ENCODE measurements at places on chromosomes 4 and X.

DNA sequence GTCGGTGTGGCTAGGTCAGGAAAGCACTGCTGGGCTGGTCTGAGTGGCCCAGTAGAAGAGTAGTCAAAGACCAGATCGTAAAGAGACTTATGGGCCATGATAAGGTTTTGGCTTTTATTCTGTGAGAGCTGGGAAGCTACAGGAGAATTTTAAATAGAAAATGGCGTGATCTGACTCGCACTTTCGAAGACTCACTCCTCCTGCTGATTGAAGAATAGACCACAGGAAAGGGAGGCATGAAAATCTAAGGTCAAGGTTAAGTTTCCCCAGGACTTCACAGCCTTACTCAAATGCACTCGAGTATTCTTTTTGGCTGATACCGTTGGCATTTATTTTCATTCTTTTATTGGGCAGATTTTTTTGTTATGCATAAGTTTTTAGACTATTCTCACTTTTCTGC is 231.4 kb upstream of the ANKRD50 start:
- no peak for DNase-seq

DNA sequence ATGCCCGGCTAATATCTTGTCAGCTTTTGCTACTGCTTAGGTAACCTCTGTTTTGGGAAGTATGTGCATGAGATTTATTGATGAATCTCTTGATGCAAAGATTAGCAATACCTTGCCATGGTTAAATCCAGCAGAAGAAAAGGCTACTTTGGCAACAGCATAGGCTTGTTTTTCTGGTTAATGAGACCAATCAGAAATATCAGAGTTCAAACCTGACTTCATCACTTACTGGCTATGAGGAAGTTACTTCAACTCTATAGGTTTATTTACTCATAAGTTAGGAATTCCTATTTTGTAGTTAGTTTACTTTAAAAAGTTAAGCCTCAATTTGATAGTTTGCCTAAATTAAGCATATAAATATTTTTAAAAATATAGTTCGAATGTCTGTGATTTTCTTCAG is 93.1 kb downstream of the PDLIM5 start:
- no peak for DNase-seq

- DNase-seq = peak; percentile 1
Observed at GRCh38 chr4:11912886-11913285, 484.2 kb upstream of the HS3ST1 start.

DNA sequence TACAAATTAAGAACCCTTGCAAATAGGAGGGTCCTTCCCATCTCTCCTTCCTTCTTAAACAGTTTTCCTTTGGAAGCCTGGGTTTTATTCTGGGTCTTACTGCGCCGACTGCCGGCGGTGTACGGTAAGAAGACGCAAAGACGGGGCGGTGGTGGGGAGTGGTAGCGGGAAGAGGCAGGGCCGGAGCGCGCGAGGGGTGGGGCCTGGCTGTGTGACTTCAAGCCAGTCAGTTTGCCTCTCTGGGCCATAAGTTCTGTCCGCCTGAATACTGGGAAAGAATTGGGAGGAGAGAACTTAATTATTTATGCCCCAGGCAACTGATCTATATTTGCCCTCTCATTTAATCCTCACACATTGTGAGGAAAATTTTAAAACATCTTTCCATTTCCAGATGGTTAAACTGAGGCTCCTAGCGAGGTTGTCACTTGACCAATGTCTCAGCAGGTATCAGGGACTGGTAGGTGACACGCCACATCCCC is 726 bp upstream of the KANTR start:
- peak; percentile 69 for DNase-seq

DNA sequence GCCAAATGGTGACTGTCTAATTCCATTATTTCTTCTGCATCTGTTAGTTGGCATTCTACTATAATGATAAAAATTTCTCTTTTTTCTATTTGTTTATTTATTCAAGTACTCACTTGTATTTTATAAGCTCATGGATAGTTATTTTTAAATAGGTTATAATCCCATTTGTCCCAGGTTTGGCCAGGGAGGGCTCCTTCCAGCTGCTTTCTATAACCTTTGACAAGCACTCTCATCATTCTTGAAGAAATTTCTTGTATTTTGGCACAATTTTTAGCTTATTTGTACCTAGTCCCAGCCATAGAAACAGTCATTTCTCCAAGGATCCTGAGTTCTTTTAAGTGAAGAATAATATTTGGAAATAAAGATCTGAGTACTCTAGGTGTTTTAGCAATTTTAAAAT is 1038.6 kb upstream of the AGA start:
- no peak for DNase-seq

- DNase-seq = no peak
Observed at GRCh38 chr4:117249333-117249732, 164.0 kb upstream of the TRAM1L1 start.
